ENCODE measurements at places on chromosomes 7 and 10.

GRCh38 chr10:128796396-128796912 lies 670.2 kb upstream of the MKI67 start:
- DNase-seq: no peak

GRCh38 chr10:125062227-125062913 lies 98.0 kb downstream of the CTBP2 start:
- no peak for DNase-seq

- no peak for DNase-seq
These were observed 239.9 kb downstream of the ADRA2A start for GRCh38 chr10:111316722-111317212.

DNA sequence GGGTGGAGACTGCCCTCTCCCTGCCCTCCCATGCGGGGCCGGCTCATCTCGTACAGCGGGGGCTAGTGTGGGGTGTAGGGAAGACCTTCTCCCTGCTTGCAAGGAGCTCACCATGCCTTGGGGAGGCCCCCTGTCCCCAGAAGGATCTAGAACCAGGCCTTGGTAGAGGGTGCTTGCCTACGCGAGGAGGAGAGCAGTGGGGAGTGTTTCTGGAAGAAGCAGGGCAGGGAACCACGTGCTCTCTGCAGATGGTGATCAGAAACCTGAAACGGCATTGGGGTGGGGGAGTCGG lies 2.7 kb downstream of the MAFK start:
- no peak for DNase-seq

DNA sequence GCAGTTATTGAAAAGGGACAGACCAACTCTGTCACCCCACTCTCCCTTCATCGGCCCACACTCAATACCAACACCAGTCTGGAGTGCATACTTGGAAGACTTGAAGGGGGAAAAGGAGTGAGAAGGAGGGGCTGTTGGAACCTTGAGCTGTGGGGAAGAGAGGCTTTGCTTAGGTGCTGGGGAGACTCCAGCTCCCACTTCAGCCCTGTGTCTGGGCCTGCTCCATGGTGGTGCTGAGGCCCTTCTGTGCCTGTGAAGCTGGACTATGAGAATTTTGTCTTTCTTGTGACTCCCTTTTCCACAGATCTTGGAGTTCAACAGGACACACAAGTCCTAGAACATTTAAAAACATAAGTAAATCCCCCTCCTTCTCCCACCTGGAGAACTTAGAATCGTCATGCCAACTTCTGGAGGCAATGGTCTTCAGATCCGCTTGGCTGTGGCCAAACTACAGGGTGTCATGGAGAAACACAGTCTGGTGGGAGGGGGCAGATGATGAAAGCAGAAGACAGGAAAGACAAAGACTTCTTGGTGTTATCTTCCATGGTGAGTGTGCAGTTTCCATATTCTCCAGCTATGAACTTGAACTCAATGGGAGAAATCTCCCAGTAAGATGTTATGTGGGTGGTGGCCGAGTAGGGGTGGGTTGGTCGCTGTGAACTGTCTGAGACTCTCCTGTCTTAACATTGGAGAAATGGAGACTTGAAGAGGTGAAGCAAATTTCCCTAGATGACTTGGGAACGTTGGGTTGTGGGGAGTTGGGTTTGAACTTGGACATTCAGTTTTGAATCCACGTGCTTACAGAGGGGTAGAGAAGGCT lies 18.4 kb upstream of the GIMAP8 start:
- no peak for DNase-seq

DNA sequence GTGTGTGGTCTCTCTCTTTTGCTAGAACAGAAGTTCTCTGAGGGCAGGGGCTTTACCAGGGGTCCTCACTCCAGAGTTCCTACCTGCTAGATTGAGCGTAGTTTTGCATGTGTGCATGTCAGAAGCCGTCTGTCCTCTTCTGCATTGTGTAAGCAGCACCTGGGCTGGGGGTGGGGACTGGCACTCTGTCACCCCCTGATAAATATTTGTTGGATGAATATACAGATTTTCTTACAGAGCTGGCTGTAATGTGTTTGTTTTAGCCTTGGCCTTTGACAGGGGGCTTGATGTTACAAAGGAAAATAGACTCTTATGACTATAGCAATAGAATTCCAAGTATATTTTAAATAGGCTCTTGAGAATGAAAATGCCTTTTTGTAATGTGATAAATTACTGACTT lies 46.6 kb downstream of the WDR37 start:
- DNase-seq: no peak

Measured in GM20000 (cell line).